ENCODE measurements at places on chromosomes 16 and 17.
A peak's percentile ranks its signal among the peaks of the same experiment; 100 is the strongest.

DNA sequence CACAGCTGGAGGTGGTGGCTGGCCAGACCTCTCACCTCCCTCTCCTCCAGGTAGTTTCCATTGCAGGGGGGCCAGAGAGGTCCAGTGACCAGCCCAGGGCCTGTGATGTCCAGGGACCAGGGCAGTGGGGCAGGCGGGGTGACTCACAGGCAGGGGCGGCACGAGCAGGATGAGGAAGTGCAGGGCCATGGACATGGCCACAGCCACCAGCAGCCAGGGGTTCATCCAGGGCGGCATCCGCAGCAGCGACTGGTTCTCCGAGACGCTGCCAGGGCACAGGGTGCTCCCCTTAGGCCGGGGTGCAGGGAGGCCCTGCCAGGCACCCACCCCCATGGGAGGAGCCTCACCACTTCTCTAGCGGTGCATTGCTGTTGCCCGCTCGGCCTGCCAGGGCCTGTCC is 12.9 kb upstream of the P2RX1 start:
- DNase-seq, result no peak

DNA sequence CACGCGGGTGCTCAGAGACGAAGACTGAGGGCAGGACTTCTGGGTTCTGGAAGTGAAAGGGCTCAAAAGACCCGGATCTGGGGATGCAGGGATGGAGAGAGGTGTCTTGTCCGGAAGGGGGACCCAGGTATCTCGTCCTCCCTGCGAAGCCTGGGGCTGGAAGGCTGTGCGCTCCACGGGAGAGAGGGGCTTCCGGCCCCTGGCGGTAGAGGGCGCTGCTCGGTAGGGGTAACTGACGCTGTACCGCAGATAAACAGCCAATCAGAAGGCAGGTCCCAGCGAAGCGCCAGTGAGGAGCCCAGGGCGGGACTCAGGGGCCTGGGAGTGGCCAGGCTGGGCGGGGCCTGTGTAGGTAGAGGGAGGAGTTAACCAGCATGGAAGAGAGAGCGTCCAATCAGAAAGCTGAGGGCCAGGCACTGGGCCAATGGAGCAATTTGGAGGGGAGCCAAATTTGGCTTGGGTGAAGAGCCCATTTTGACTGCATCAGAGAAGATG is 804 bp downstream of the TGFB1I1 start:
- DNase-seq, result peak; percentile 55

- no peak for DNase-seq
These were observed 89.5 kb upstream of the SOX9 start for GRCh38 chr17:72031219-72031884.

GRCh38 chr16:70602831-70603230 is 43.5 kb upstream of the IL34 start:
- DNase-seq, result no peak

GRCh38 chr17:17071531-17072360 is 29.5 kb downstream of the MPRIP start:
- DNase-seq, result no peak

- no peak for DNase-seq
These were observed 139.5 kb downstream of the BCAS3 start for GRCh38 chr17:60817192-60817591.

DNA sequence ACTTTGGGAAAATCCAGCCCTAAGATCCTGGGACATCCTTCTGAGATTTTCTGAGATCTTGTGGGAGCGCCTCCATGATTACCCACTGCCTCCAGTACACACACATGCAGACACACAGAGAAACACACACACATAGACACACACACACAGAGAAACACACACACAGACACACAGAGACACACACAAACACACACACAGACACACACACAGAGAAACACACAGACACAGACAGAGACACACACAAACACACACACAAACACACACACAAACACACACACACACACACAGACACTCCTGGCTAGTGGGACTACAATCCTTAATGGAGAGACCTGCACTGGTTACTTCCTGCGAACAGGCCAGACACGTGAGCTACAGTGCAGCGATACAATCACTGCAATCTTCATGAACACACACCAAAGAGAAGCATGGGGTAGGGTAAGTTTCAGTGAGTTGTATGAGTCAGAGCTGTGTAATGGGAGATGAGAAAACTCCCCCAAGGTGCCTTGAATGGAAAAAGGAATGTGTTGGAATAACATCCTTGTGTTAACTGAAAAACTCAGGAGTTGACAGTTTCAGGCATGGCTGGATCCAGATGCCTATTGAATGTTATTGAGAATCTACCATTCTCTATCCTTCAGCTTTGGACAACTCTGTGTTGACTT is 79.5 kb downstream of the SLC6A2 start:
- no peak for DNase-seq

- DNase-seq, result peak; percentile 40
These were observed 306.9 kb upstream of the RBFOX1 start for GRCh38 chr16:7025616-7026190.

DNA sequence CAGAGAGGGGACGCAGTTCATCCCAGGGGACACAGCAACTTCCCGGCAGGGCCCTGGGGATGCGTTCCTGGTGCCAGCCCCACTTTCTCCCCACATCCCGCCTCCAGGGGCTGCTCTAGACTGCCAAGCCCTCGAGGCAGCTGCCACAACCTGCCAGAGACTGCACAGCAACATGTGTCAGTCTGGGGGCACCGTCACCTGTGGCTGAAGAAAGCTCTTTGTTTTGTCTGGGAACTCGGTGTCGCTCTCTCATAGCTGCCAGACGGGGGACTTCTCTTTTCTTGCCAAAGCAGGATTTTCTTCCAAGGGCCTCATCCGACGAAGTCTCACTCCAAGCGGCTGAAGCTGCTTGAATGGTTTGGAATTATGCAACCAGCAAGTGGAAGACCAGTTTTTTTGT is 43.7 kb downstream of the COTL1 start:
- no peak for DNase-seq

GRCh38 chr17:75152523-75152921 is 1.8 kb downstream of the JPT1 start:
- DNase-seq, result no peak

- no peak for DNase-seq
These were observed 4.2 kb downstream of the CLCN7 start for GRCh38 chr16:1470481-1471251.

DNA sequence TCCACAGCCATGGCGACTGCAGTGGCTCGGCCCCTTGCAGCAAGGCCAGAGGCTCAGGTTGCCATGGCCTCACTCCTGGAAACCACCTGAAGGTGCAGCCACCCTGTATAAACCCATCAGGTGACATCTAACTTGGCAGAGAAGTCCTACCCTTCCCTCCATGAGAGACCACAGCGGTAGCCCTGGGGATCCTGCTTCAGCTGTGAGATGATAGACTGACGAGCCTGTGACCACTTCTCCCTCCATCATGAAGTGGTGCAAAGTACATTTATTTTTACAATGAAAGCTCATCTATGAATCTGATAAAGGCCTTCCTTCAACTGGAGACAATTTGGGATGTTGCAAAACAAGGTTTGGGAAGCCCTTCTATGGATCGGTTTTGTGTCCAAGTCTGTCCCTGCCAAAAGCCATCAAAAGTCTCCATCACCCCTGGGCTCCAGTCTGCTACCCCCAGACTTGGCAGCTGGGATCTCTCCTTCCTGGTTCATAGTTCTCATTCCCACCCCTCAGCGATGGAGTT is 1.8 kb downstream of the ZACN start:
- DNase-seq, result peak; percentile 29

DNA sequence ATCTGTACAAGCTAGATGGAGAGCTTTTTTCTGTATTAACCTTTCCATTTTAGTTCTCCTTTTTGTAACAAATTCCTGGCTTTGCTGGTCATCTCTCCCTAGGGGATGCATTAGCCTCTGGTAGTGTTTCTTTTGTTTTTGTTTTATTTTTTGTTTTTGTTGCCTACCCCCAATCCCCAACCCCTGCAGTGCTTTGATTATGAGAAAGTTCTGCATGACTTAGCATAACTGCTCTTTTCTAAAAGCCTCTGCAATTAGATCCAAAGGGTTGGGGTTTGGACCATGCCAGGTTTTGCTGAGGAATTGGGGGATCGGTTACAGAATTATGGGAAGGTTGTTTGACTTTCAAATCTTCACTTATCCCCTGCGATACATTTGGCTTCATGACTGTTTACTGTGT is 98.2 kb downstream of the ADAMTS18 start:
- DNase-seq, result peak; percentile 20

DNA sequence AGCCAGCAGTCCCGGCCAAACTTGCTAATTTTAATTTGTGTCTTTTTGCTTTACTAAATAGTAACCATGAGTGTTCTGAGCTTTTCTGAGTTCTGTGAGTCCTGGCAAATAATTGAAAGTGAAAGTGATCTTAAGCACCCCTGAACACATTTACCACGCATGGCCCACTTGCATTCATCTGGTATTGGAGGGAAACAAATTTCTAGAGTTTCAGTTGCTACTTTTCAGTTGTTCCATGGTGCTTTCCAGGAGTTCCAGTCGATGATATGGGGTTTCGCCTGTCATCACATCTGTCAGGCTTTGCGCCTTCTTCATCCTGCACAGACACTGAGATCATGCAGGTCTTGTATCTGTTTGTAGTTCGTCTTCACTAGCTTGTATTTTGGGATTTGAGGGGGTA is 44.1 kb downstream of the CRLF3 start:
- DNase-seq, result no peak

DNA sequence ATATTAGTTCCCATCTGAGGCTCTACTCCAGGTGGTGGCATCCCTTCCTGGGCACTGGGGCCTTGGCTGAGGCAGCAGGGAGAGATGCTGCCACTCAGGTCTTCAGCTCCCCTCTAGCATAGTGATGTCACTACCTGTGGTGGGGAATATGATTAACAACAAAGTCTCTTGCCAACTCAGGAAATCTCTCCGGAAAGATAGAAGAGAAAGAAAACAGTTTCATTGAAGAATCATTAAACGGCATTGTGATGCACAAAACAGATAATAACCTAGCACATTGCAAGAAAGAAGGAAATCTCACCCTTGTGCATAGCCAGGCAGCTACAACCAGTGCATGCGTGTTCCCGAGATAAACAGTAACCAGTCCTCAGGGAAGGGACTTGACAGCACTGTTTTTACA is 12.2 kb upstream of the ZNF267 start:
- DNase-seq, result no peak

DNA sequence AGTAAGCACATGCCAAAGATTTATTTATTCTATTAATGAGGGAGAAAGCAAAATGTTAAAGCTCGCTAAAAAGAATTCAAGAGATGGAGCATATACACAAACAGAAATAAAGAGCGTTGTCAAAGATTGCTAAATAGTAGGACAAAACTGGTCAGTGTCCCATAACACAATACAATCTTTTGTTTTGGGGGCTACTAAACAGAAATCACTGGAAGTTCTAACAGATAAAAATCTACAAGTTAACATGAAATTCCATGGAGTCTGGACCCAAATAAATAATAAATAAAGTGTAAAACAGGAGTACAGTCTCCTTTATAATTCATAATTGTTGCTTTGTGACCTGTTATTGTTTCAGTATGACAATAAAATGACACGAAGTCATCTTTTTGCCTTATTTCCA is 115.2 kb upstream of the CNTNAP4 start:
- DNase-seq, result no peak

DNA sequence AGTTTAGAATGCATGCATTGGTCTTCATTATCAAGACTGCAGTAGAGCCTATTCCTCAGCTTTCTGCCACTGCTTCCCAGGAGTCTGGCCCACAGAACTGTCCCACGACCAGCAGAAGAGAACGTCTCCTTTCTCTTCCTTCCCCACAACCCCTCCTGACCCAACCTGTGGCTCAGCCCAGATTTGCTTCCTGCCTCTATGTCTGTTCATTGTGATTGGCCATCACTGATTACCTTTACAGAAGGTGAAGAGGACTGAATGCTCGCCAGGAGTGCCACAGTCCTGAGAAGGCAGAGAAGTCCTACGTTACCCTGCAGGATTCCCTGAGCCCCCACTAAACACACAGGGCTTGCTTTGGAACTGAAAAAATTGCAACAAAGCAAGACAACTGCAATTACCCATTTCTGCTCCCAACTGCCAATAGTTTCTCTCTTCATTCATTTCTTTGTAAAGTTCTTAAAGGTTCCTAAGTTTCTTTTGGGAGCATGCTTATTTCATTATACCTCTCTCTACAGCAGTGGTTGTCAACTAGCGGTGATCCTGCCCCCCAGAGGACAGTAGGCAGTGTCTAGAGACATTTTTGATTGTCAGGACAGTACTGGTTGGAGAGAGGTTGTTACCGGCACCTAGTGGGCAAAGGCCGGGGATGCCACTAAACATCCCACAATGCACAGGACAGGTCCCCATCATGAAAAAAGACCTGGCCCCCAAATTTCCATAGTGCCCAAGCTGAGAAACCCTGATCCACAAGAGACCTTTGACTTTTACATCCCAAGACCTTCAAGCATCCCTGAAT is 4.5 kb upstream of the NAT9 start:
- DNase-seq, result no peak

DNA sequence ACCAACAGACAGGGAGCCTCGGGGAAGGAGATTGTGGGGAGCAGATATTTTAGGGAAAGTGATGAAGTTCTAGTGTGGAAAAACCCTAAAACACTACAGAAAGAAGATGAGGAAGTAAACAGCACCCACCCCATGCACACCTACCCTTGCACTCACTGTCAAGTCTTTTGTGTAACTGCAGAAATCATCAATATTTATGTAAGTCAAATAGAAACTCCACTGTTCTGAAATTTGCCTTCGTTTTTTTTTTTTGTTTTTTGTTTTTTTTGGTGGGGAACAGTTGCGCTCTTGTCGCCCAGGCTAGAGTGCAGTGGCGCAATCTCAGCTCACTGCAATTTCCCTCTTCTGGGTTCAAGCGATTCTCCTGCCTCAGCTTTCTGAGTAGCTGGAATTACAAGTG is 273.4 kb downstream of the CPPED1 start:
- no peak for DNase-seq

DNA sequence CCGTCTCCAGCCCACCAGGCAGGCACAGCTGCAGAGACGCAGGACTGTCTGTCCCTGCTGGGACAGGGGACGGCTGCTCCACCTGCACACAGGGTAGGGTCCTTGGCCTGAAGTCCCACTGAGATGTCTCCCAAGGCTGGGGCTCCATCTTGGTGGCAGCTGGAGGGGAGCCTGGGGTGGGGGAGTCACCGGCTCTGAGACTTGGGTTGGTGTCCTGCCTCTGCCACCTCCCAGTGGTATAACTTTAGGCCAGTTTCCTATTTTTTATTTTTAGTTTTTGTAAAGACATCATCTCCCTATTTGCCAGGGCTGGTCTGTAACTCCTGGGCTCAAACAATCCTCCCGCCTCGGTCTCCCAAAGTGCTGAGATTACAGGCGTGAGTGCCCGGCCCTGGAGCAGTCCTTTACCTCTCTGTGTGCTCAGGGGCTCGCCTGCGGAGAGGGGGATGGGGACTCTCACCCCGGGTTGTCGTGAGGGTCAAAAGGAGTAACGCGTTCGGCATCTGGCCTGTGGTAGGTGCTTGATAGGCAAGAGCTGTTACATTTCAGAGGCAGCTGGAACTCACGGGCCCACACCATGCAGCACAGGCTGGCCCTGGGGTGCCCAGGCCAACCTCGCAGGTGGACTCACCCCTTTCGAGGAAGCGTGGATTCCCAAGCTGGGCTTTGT is 46.6 kb upstream of the DOC2B start:
- DNase-seq, result no peak

- DNase-seq, result no peak
These were observed 33.6 kb downstream of the DHRS7B start for GRCh38 chr17:21160401-21160800.

GRCh38 chr17:50386510-50386909 is 10.8 kb downstream of the LRRC59 start:
- no peak for DNase-seq

- DNase-seq, result no peak
These were observed 29.7 kb downstream of the MGRN1 start for GRCh38 chr16:4654011-4654963.

GRCh38 chr17:11997972-11998233 is 628 bp upstream of the ZNF18 start:
- DNase-seq, result no peak

- no peak for DNase-seq
These were observed 20.9 kb downstream of the CCDC182 start for GRCh38 chr17:57724026-57724728.
